ENCODE measurements at places on chromosomes 2 and 18.
A peak's percentile ranks its signal among the peaks of the same experiment; 100 is the strongest.

DNA sequence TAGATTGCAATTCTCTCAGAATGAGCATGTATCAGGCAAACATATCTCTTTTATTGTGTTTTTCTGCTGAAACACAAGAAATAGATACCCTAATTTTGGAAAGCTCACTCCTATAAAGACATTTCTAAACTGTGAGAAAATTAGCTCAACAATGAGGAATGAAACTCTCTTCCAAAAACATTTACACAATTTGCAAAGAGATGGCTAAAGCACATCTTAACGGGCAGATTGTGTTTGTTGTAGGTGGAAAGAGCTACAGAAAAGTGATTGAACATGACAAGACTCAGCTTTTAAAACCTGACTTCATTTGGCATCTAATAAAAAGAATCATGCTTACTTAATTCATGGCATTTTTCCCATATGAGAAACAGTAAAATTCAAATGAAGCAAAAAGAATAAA is 175.0 kb upstream of the SLC39A10 start:
- DNase-seq: peak; percentile 6

DNA sequence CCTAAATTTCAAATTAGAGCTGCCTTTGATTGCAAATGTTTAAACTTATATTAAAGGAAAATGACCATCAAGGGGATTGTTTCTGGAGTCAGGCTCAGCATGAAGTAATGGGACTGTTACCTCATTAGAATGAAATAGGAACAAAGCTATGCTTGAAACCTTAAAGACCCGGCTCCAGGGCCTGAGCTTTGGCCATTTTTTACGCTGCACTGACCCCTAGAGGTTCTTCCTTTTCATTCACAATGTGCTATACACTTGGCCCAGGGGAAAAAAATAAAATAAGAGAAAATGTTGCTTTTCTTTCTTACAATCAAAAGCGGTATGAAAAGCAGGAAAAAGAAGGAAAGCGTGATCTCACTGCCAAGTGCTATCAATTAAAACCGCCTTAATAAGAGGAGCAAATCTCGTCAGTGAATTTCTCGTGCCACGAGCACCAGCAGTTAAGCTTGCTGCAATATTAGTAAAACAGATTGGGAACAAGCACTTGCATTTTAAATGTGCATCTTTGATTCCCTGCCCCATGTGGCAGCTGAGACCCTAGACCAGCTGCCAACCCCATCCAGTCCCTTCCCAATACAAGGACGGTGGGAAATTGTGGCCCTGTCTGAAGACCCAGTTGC is 96.6 kb downstream of the MBD2 start:
- DNase-seq: peak; percentile 79

- no peak for DNase-seq
Measured at GRCh38 chr2:46504685-46505471, 25.5 kb downstream of the TMEM247 start.

GRCh38 chr2:241272303-241273209 is 42.9 kb downstream of the HDLBP start:
- DNase-seq: peak; percentile 88

DNA sequence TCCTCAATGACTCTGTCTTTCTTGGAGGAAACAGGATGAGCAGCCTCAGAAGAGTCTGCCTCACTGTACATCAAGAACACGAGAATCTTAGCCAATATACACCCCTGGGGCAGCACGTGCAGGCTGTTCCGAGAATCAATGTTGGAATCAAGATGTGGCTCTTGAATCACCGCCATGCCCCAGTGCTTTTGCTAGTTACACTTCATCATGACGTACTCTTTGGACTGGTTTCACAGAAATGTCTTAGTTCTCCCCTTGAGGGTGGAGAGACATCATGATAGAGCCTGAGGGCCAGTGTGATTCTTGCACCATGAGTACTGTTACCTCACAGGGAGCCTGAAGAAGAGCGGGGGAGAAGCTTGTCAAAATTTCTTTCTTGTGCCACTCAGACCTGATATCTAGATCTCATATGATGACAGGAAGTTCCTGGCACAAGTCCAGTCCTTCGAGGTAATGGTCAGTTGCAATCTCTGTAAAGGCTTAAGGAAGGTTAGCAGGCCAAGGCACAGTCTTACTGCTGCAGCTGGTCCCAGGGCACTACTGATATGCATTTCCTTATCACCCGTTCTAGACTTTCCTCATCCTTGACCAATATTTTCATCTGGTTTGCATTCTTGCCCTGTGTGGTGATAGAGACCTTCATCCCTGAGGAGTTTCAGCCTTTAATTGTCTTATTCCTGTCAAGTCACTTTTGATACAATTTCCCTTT is 28.2 kb upstream of the STAT4 start:
- DNase-seq: peak; percentile 90

- no peak for DNase-seq
Measured at GRCh38 chr2:102356381-102356712, 751 bp downstream of the IL18R1 start.

DNA sequence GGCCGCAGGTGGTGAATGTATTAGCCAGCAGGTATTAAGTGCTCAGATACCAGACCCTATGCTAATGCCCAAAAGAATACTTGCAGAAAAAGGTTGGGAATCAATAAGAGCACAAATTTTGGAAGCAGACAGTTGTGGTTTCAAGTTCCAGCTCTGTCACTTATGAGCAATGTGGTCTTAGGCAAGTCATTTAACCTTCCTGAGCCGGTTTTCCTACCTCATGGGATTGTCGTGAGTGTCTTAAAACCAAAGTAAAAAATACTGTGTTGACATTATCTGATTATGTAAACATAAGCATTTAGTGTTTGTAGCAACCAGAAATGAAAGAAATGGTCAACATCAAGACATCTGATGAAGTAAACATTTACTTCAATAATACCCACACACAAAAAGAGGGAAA is 93.0 kb upstream of the CHST9 start:
- DNase-seq: no peak

GRCh38 chr2:10655499-10656225 is 34.1 kb downstream of the NOL10 start:
- DNase-seq: peak; percentile 47

- DNase-seq: no peak
Measured at GRCh38 chr2:120204945-120205670, 18.1 kb downstream of the TMEM185B start.

DNA sequence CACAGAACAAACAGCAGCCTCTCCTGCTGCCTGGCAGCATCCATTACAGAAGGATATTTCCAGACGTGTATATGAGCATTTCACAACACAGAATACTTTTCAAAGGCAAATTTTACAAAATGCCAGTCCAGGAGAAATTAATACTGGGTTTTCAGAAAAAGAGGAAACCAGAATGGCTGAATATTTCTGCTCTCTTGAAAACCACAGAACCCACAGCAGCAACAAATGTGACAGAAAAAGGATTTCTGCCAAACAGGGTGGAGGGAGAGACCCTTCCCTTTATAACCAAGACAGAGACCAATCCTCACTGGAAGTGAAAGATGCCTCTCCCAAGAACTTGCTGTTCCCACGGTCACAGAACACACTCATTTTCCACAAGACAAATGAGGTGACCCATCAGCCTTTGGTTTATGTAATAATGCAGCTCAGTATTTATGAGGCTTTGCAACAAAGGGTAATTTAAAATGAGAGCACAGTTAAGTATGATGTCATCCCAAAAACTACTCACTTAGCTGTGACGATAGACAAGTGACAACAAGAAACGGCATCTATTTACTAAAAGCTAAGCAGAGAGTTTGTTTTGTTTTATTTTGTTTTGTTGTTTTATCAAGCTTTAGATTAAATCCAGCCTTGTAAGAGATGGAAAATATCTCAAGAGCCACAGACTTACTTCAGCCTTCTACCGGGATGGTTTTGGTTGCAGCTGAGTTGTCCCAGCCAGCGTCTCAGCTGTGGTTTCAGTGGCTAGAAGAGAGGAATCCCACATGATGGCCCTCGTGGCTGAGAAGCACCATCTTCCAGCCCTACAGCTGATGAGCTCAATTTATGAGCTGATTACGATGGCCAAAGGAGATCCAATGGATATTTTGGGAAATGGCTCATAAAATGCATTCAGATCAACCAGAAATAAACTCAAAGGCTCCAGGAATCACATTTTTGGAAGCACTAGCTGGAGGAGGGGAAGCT is 249.3 kb upstream of the AGAP1 start:
- DNase-seq: peak; percentile 70

DNA sequence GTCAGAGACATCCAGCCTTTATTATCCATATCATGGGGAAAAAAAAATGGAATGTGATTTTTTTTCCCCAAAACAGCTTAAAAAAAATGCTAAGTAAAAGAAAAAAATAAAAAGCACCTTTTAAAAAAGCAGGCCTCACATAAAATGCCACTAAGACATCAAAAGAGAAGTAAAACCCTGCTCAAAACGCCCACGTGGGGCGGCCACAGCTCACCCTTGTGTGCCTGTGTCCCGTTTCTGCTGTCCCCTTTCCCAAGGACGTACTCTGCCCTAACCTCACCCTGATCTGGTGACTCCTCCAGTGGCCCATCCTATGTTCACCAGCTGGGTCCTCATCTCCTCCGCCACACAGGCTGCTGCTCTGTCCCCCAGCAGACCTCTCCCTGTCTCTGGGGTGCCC is 125.4 kb downstream of the NEDD4L start:
- DNase-seq: no peak

DNA sequence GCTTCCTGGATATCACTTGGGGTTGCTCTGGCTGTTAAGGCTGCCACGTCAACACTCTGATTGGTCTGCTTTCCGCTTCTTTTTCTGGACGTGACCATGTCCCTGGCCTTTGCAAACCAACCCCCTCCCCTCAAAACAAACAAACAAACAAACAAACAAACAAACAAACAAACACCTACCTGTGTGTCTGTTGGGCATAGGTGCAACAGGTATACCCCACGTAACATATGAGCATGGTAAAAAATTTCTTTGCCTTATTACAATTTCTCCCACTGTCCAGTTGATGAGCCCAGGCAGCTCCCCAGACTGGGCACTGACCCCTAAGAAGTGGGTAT is 80.6 kb downstream of the ADD2 start:
- no peak for DNase-seq

DNA sequence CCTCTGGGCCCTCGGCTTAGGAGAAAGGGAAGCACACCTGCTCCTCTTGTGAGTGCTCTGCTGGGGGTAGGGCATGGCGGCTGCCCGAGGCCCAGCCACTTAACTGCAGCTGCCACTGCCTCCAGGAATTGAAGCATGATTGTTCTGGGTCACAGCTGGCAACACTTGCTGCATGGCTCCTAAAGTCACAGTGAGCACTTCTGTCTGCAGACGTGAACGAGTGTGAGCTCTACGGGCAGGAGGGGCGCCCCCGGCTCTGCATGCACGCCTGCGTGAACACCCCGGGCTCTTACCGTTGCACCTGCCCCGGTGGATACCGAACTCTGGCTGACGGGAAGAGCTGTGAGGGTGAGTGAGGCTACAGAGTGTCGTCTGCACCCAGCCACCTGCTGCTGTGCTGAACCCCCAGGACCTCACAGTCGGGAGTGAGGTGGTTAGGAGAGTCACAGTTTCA is 44.4 kb downstream of the FBLN7 start:
- no peak for DNase-seq

GRCh38 chr2:230687498-230687897 is 25.1 kb upstream of the CAB39 start:
- peak; percentile 75 for DNase-seq

GRCh38 chr2:129069875-129070594 is 751.4 kb upstream of the HS6ST1 start:
- DNase-seq: no peak

- no peak for DNase-seq
Measured at GRCh38 chr2:169493360-169493759, 14.1 kb downstream of the BBS5 start.

GRCh38 chr2:106886916-106887758 is 1.2 kb upstream of the ST6GAL2 start:
- peak; percentile 29 for DNase-seq

DNA sequence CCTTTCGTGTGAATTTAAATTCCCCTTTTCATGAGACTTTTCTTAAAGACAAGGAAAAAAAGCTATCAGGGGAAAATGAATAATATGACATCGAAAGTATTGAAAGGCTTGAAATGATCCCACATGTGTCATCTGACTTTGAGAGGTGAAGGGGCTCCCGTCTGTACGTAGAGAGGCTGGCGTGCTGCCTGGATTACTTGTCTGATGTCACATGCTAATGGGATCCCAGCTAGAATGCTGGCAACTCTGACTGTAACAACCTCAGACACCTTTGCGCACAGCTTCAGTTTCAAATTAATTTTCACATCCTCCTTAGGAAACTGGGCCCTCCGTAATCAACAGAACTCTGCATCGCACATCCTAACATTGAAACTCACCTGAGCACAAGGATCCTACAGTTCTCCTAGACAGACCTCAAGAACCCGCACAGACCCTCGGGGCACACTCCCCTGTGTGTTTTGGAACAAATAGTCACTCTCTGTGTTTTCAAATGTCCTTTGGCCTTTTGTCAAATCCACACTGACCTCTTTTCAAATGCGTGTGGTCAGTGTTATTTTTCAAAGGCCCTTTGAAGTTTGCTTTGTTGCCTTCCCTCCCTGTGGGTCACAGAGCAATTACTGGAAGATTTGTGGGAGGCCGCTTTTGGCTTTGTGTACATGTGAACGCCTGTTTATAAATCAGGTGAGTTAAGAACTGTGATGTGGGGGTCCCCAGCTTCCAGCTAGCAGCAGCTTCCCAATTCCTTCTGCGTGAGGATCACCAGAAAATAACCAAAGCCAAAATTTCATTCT is 65.9 kb downstream of the IL1R2 start:
- DNase-seq: no peak

GRCh38 chr2:233185963-233186362 is 65.5 kb upstream of the ATG16L1 start:
- DNase-seq: no peak

DNA sequence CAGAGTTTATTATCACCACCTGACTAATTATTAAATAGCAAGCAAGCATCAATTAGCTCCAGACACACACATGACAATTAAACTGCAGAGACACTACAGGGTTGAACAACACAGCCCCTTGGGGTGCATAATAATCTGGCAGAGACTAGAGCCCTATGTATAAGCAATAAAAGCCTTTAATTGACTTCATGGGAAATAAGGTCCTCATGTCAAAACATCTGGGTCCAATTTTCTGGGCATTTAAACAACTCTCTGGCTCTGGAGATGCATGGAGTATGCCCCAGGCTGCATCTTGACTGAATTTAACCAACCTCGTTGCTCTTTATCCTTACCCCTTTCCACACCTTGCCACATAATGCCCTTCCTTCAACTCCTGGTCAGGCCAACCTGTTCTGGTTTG is 270.7 kb upstream of the THUMPD2 start:
- DNase-seq: peak; percentile 2

GRCh38 chr2:229206548-229206947 is 64.5 kb downstream of the PID1 start:
- no peak for DNase-seq

- DNase-seq: no peak
Measured at GRCh38 chr2:196263181-196263747, 91.9 kb upstream of the STK17B start.
